HFFc6 (cell line): ENCODE measurements at places on chromosomes 13 and 19.

GRCh38 chr19:41868120-41868988 lies 8.3 kb downstream of the RPS19 start:
- DNase-seq = no peak

DNA sequence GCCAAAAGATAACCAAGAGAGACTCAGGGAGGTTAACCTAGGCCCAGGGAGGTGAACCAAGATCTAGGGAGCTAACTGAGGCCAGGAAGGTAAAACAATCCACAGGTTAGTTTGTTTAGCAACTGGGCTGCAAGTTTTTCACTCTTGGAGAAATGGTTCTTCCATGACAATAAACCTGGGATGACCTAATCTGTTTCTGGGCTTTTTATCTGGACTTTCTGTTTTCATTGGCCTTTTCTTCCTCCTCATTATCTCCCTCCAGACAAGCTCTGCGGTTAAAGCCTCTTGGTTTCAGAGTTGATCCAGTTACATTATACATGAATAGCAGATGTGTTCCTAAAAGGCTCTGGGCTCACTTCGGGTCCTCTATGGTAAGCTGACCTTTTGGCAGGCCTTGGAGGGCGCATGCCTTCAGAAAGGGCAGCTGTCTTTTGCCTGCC lies 44.2 kb downstream of the PCDH8 start:
- no peak for DNase-seq

DNA sequence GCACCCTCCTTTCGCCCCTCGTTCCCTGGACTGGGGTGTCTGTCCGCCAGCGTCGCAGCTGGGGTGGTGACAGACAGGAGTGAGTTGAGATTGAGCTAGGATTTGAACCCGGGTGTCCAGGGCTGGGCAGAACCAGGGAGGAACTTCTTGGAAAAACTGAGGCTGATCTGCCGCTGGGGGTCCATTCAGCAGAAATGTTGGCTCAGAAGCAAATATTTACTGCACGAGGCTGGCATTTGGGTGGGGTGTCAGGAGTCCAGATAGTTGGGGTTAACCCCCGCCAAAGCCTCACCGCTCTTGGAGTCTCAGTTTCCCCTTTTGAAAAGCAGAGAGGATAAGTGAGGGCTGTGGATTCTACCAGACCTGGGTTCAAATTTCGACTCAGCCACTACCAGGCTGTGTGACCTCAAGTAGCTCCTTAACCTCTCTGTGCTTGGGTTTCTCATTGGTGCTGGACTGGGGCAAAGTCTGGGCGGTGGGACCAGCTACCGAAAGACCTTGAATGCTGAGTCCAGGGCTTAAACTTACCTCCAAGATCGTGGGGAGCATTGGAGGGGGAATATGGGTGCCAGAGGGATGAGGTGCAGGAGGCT lies 20.9 kb downstream of the MAST3 start:
- no peak for DNase-seq

DNA sequence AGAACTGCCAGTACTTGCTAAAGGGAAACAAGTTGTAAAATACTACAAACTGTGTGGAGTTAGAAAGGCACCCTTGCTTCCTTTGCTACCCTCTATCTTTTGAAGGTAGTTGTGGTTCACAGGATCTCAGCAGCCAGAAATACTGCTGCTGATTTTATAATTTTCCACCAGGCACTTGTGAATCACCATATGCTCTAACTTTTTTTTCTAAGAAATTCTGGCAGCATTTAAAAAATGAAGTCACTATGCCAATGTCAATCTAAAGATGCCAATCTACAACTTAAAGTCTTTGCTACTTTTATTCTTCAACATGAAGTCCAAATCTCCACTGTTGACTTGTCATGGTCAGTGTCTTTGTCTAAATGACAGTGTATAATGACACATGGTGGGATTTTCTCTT lies 327.7 kb downstream of the ITGBL1 start:
- no peak for DNase-seq
